Fibroblast of mammary gland (primary cell): ENCODE measurements at places on chromosomes 4 and X.

DNA sequence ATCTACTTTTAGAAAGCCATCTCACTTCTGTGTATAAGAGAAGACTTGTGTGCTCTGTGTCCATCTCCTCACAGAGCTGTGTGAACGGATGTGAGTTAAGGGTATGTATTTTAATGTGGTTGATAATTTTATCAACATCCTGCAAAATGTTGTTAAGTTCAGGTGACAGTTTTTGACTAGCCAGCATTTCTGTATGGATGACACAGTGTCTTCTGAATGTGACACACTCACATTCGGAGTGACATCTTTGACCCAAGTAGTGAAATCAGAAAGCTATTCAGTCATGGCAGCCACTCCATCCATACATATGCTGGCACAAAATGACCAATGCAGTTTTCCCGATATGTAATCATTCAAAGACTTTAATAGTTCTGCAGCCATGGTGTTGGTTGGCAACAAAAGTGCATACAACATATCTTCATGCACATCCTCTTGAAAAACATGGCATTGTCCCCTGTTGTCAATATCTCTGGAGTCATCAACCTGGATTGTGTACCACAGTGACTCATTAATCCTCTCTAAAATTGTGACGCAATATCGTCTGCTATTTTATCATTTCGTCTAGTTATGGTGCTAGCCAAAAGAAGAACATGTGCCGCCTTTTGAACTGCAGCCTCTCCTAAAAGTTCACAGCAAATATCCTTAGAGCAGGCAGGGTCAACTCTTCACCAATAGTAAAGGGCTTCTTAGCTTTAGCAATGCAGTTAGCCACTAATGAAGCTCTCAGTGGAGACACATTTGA, 6.8 kb upstream of the FGF2 start:
- DNase-seq: peak; percentile 80

DNA sequence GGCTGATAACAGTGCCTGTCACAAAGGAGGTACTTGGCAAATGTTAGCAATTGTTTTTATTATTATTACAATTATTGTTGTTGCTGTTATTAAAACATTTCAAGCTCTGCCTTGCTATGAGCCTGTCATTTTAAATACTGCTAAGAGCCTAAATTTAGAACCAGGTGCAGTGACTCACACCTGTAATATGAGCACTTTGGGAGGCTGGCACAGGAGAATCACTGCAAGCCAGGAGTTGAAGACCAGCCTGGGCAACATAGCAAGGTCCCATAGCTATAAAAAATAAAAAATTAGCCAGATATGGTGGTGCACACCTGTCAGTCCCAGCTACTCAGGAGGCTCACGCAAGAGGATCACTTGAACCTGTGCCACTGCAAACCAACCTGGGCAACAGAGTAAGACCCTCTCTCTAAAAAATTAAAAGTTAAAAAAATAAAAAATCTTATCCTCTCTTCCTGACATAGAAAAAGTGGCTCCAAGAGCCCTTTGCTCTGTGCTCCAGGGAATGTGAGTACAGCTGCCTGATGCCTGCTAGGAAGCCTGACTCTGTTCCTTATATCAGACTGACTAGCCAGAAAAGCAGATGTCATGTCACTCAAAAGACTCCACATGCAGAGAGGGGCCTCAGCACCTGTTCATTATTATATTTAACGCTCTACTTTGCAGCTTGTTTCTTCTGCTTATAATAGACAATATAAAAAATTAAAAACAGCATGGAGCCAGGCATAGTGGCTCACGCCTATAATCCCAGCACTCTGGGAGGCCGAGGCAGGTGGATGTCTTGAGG, 234.0 kb downstream of the OPHN1 start:
- DNase-seq: no peak

DNA sequence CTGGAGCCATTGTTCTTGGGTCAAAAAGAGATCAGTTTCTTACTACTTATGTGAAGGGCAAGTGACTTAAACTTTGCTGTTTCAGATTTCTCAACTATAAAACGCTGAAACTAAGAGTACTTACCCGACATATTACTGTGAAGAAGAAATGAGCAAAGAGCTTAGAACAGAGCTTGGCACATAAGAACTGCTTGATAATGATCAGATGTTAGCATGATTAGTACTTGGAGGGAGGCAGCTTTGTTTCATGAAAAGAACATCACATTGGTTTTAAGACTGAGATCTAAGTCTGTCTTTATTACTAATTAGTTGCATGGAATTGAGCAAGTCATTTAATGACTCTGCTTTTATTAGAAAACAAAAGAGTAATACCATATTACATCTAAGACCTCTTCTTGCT, 169.1 kb downstream of the ARHGAP24 start:
- no peak for DNase-seq

- DNase-seq: no peak
Observed at GRCh38 chrX:25175743-25176142, 160.0 kb upstream of the ARX start.

- DNase-seq: no peak
Observed at GRCh38 chr4:94351319-94351718, 8.7 kb upstream of the HPGDS start.

DNA sequence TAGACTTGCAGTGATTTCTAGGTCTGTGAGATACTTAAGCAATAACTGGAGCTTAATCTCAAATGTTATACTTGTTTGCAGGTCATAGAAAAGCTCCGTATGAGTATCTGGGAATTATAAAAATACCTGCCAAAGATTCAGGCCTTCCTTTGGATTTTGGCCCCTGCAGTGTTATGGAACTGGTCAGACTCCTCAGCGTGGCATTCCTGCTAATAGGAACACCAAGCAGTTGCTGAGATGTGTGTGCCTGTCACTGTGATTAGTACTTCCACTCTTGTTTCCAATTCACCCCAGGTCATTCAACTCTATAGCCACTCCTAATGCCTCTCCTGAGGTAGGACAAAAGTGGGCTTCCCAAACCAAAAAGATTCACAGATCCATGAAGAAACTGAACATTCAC, 7.8 kb upstream of the UGT2B7 start:
- no peak for DNase-seq

DNA sequence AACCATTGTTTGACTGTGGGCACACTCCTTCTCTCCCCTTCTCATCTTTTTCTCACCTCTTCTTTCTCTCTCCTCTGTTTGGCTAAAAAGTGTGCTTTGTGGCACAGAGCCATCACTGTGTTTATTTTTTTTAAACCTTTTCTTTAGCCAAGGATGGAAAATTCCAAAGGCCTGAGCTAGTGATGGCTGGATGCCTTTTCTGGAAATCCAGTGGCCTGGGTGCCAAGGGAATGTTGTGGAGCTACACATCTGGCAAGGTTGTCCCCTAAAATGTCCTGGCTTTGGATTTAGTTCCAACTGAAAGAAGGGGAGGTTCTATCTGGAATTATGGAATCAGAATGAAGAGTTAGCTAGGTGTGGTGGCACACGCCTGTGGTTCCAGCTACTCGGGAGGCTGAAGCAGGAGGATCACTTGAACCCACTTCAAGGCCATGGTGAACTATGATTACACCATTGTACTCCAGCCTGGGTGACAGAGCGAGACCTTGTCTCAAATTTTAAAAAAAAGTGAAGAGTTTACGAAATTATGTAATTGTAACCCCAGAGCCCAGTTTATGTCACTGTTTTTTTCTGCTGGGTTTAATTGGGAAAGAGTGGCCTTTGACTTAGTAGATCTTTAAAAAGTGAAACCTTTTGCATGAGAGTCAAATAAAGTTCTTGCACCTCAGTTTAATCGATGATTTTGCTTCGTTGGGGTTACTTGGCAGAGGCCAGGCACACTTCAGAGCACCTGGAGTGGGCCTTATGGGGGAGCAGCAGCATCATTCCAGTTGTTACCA, 17.7 kb downstream of the DOCK11 start:
- DNase-seq: peak; percentile 40

- no peak for DNase-seq
Observed at GRCh38 chrX:147573266-147573665, 338.5 kb upstream of the FMR1 start.

- DNase-seq: no peak
Observed at GRCh38 chr4:26299254-26299882, 21.4 kb upstream of the RBPJ start.

- peak; percentile 49 for DNase-seq
Observed at GRCh38 chrX:1481636-1482529, 29.2 kb upstream of the ASMTL start.

DNA sequence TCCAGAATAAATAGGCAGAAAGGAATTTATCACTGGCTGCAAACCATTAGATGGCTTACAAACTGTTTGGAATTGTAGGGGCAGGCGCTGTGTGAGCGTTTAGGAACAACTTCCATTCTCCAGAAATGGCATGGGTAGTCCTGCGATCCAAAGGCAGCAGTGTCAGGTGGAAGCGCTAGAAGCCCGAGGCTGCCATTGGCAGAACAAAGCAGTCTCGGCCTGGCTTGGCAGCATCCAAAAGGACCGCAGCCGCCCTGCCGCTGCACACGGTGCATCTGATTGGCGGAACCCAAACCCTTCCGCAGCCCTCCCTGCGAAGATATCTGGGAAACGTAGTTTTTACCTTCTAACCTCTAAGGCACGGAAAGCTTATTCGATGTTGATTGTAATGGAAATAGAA, 23.6 kb upstream of the YTHDC1 start:
- DNase-seq: peak; percentile 81

DNA sequence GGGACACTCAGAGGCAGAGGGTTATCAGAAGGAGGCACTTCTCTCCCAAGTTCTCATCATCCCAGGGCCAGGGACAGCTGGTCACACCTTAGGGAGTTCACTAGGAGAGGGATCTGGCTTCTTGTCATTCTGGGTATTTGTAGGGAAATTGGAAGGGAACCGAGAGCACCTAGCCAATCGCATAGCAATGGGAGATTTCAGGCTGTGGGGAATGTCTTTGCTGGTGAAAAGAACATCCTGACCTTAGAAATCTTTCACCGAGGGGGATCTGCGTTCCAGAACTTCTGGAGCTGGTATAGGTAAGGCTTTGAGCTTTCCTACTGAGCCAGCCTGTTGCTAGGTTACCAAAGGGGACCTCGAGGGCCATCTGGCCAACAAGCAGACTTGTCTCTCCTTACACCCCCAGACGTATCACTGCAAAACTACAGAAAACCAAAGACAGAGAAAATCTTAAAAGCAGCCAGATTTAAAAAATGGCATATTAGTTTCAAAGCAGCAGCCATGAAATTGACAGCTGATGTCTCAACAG, 6.8 kb downstream of the HTT-AS start:
- DNase-seq: no peak

- DNase-seq: no peak
Observed at GRCh38 chr4:93983140-93983539, 154.6 kb downstream of the ATOH1 start.

DNA sequence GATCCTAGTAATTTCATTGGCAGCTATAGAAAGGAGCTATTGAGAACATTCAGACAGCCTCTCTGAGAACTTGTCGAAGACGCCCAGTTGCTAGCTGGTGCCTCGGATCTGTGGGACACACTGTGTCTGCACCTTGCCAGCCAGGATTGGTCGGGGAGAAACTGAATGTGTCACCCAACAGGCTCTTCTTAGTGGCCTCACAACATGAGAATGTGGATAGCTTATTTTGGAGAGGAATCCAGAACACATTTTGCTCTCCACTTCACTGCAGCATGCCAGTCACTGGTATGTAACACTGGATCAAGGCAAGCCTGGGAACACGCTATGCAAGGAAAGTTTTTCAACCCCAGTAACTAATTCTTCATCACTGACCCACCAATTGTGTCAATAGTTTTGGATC, 89.5 kb upstream of the TRPC3 start:
- DNase-seq: no peak

GRCh38 chr4:151315212-151315886, 10.1 kb downstream of the SH3D19 start:
- no peak for DNase-seq

DNA sequence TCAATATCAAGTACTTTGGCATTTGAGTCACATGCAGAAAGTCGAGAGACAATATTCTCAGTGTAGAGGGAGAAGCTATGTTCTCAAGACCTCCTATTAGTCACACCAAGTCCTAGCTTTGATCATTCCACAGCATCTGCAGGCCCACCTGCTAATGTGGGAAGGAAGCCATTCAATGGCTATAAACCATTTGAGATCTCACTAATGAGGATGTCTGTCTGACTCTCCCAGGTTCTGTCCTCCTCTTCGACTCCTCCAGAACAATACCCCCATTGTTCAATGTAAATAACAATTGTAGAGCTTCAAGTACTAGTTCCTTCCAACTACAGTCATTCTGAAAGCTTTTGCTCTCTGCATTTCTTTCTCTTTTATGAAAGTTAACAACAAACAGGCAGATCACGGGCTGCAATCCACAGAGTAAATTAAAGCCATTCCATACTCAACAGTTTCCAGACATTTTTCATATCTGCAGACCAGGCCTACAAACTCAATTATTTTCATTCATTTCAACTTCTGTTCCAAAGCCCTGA, 140.2 kb upstream of the EDNRA start:
- DNase-seq: peak; percentile 75

GRCh38 chrX:102339312-102340298, 92.6 kb downstream of the NXF2 start:
- no peak for DNase-seq

DNA sequence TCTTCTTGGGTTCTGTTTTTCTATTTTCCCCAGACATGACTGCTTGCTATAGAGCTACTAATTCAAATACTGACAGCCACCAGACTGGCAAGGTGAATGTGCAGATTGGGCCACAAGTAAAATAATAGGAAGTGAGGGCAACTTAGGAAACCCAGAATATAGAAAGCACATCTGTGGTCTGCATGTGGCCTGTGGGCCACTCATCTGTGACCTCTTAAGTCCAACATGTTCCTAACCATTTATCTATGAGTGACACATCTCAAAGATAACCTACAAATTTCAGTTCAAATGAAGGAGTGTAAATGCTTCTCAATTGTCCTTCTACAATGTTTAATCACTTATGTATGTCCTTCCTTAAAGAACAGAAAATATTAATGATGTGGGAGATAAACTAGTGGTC, 128.9 kb downstream of the REELD1 start:
- DNase-seq: no peak

- DNase-seq: no peak
Observed at GRCh38 chr4:114874321-114874720, 239.1 kb downstream of the NDST4 start.

- peak; percentile 10 for DNase-seq
Observed at GRCh38 chrX:152926923-152927322, 29.1 kb downstream of the ZNF185 start.

- DNase-seq: no peak
Observed at GRCh38 chr4:83083925-83084475, 30.5 kb downstream of the PLAC8 start.

DNA sequence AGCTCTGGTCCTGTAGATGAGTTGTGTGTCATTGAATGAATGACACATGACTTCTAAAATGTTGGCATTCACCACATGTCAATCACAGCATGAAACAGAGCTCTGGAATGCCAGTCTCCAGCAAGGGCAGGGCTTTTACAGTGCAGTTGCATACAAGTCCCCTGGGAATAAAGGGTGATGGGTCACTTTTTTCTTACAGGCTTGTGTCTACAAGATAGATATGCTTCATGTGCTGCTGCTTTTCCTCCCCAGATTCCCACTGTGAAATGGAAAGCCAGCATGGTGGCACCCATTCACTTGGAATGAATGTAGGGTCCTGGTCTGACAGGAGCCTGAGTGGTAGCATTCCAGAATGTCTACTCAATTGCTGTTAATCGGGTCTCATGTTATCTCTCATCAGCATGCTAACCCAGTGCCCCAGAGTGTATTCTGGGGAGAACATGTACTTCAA, 159.1 kb upstream of the KIT start:
- DNase-seq: peak; percentile 48
